ENCODE measurements at places on chromosomes 1 and 21. TPM values are rescaled to one million over a fixed set of nuclear protein-coding genes. Genes with fewer than 3 reads are reported as not detected.

GRCh38 chr1:45530632-45531135 lies 9.0 kb upstream of the PRDX1 start:
- no peak for DNase-seq

DNA sequence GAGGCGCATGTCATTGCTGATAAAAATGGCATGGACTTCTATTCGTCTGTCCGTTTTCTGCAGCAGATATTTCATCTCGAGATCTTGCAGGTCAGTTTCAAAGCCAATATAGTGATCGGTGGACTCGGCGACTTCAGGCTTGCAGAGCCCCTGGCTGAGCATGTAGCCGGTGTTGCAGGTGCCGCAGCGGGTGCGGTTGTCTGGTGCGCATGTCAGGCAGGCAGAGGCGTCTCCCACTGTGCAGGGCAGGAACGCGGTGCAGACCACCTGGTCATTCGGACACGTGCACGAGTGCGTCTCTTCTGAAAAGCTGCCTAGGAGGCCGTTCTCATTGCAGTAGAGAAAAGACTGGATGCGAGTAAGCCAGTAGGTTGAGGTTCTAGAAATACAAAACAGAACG lies 378.9 kb downstream of the BRINP3 start:
- DNase-seq: no peak

- DNase-seq: peak; percentile 38
These were observed 863 bp downstream of the FH start for GRCh38 chr1:241518476-241519307.

DNA sequence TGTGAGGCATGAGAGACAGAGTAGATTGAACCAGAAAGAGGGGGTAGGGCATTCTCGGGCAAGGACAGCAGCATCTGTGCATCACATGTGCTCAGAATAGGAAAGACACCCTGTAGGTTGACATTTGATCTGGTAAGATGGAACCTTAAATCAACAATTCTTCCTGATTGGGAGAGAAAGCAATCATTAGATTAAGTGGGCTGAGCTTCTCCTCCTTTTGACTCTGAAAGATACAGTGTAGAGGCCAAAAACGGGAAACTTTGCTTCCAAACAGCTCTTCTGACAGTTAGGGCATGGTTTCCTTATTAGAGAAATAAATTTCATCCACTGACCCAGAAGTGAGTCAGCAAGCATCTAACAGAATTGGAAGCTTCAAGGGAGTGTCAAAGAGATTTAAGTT lies 9.7 kb downstream of the KIF14 start:
- no peak for DNase-seq

Gene EEIG2
- 2.3 TPM for polyA plus RNA-seq

Gene BLACAT1
- polyA plus RNA-seq: 0.08 TPM

Gene DYNLT4
- 3.0 TPM for polyA plus RNA-seq

Gene CCSAP
- polyA plus RNA-seq: 3.6 TPM

Gene MIXL1
- polyA plus RNA-seq: not detected

Data from adrenal gland (tissue), 19 donors.